ENCODE measurements at places on chromosomes 13 and 19. TPM values are rescaled to one million over a fixed set of nuclear protein-coding genes. Genes with fewer than 3 reads are reported as not detected.

DNA sequence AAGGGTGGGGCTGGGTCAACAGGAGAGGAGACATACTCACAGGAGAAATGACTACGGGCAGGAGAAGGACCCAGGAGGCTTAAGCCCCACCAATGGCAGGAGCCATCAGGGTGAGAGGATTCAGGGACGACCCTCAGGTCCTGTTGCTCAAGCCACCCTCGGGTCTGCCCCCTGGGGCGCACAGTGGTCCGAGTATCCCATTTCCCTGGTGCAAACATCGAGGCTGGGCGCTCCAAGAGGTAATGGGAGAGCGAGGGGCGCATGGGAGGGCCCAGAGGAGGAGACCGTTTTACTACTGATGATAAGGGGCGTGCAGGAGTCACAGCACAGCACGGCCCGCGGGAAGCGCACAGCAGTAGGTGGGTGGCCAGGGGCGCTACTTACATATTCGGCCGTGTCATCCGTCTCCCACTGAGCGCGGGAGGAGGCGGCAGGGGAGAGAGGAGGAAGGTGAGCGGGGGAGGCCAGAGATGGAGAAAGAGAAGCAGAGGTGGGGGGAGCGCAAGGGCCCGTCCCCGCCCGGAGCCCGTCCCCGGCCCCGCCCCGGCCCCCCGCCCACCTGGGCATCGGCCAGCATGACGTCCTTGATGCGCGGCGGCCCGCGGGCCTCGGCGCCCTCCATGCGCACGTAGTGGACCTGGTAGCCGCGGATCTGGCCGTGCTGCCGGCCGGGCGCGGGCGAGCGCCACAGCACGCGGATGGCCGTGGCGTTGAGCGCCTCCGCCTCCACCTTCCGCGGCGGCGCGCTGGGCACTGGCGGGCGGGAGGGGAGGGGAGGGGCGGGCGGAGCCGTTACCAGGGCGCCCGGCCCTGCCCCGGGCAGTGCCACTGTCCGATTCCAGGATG is 111.5 kb downstream of the PTPRS start:
- no peak for DNase-seq

The RYR1 gene
- total RNA-seq: 1.3 TPM

GRCh38 chr19:47232422-47233211 is 1.6 kb upstream of the BBC3 start:
- DNase-seq: no peak

GRCh38 chr13:107025991-107026390 is 458.1 kb upstream of the ARGLU1 start:
- no peak for DNase-seq

DNA sequence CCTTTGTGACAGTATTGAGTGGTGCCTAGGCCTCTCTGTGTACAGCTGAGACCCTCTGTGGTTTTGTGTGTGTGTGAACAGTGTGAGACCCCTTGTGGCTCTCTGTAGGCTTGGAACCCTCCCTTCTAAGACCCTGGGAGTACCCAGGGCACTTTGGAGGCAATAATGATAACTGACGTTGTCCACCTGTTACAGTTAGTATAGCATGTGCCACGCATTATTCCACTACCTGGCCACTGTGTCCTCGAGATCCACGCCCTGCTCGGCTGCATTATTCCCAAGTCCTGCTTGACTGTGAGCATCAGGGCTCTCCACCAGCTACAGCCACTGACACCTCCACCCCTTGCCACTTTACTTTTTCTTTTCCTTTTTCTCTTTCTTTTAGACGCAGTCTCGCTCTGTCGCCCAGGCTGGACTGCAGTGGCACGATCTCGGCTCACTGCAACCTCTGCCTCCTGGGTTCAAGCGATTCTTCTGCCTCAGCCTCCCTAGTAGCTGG is 2.0 kb downstream of the GRAMD1A start:
- no peak for DNase-seq

The ZNF613 gene
- 10.9 TPM for total RNA-seq

The ACOD1 gene
- not detected for total RNA-seq

DNA sequence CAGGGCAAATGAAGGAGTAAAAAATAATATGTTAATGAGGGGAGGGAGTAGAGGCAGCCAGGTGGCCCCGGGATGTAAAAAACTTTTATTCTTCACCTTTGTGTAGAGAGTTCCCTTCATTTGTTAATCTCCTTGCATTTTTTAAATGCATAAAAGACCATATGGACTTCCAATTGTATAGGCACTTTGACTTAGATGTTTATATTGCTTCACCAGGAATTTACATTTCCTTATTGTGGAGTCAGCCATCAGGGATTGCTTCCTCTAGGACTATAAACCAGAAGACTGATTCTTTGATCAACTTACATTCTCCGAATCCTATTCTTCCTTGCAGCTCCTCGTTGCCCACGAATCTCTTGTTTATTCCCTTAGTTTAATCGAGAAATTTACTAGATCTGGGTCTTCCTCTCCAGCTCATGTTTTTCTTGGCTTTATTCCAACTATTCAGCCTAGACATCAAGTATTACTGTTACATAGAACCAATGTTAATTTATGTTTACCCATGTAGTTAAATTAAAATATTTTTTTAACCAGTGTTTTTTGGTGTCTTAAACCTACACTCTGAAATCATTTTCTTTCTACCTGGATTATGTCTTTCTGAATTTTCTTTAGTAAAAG is 1187.0 kb upstream of the SLC10A2 start:
- no peak for DNase-seq

The DNAJB1 gene
- 45.7 TPM for total RNA-seq

DNA sequence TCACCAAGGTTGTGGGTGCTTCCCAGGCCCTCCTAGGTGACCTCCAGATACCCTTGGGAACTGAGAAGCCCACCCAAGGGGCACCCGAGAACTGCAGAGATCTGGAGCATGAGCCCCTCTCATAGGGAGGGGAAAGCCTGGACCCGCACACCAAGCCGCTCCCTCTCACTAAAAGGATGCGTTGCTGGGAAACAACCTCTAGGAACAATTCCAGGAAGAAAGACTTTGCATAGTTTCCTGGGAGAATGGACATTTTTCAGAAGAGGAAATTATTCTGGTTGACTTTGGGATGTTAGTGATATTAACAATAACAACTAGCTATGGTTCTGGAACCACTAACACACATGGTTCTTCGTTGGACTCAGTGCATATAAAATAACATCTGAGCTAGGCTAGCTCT is 64.6 kb downstream of the SLC7A1 start:
- DNase-seq: no peak

- DNase-seq: no peak
Measured at GRCh38 chr19:56953470-56953869, 112.9 kb upstream of the PEG3 start.

Measured in endothelial cell (in vitro differentiated cells).